ENCODE measurements at places on chromosomes 3 and 15.

DNA sequence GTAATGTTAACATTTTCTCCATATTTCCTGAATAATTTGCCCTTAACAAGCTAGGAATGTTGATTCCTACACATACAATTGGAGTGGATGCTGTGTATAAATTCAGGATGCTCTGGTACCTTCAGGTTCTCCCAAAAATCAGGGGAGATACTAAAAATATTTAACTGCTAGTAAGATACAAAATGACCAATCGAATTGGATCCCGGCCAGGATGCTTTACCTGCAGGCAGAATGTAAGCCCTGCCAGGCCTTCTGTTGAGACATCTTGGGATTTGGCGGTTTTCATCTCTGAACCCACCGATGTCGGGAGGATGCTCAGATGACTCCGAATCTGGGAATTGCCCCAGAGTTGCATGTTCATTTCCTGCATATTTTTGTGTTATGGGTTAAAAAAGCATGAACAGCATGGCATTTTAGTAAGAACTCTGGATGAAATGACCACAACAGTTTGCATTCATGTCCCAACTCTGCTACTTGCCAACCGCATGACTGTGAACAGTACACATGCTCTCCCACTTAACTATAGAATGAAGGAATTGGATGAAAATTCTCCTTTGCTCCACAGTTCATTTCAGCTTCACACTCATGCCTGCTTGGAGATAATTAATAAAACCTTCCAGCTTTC is 241.4 kb upstream of the TBL1XR1 start:
- DNase-seq: no peak

- no peak for DNase-seq
Observed at GRCh38 chr15:60272623-60273022, 125.2 kb downstream of the ANXA2 start.

GRCh38 chr3:27326629-27327545 is 42.3 kb downstream of the NEK10 start:
- DNase-seq: peak; percentile 40

DNA sequence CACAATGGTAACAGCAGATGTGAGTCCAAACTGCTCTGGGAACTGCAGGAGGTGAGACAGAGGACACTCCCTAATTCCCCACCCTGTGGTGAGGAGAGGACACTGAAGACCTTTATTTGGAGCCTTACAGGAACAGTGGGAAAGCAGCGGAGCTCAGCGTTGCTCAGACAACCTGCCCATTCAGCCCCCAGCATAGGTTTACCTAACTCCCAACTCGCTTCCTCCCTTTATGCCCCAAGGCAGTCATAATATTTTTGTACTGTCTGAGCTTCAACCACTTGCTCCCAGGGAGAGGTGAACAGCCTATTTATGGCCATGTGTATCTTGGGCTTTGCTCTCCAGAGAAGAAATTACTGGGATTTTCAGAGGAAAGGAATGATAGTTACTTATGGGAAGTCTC is 34.1 kb downstream of the SHC4 start:
- DNase-seq: no peak

GRCh38 chr3:100709842-100710260 is 557 bp downstream of the TFG start:
- DNase-seq: peak; percentile 36

DNA sequence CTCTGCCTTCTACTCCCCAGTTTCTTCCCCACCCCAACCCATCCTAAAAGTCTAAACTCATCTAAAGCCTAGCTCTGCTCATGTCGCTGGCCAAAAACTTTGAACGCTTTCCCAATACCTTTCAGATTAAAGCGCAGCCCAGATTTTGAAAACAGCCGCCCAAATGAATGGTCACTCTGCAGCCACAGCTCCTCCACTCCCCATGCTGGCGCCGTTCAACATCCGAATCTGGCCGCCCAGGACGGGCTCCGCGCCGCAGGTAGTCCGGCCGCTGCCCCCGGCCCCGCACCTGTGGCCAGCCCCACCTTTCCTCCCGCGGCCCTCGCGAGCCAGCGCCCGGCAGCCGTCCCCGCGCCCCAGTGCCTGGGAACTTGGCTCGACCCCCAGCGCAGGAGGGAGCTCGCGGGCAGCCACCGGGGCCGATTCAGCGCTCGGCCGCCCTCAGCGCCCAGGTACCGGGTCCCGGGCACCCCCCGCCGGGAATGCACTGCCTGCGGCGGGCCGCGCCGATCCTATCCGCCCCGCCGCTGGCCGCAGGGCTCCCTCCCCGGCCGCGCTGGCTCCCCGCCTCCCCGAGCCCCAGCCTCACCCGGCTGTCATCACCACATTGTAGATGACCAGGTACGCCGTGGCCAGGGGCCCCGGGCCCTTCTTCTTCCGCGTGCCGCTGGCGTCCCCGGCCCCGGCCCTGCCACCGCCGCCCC is 417 bp downstream of the HACD2 start:
- DNase-seq: peak; percentile 71

DNA sequence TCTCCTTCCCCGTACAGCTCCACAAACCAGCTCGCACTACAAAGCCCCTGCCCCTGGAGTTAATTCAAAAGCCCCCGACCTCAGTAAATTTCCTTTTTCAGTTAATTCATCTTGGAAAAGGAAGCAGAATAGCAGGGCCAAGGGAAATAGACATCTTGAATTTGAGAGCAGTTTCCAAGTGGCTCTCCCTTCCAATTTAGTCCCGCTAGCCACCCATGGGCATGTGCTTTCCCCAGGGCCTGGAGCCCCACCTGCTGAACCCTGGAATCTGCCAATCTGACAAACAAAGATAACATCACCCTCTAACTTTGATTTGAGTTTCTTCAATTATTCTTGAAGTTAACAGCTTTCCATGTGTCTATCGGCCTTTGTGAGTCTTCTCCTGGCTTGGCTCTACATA is 31.7 kb downstream of the PRR20G start:
- DNase-seq: no peak

DNA sequence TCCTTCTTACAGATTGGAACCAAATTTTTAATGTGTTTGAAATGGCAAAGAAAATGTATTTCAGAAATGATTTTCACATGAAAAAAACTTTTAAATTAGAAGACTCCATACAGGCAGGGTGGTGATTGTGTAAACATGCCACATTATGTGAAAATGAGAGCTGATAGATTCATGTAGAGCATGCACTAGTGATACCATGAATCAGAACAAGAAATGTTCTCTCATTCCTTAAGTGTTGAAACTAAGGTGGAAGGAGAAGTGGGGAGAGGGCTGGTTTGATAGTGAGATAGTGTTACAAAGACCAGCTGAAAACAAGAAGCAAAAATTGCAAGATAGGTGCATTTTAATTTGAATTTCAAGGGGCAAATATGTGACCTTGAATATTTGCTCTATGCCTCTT is 100.3 kb downstream of the CCNL1 start:
- DNase-seq: no peak

DNA sequence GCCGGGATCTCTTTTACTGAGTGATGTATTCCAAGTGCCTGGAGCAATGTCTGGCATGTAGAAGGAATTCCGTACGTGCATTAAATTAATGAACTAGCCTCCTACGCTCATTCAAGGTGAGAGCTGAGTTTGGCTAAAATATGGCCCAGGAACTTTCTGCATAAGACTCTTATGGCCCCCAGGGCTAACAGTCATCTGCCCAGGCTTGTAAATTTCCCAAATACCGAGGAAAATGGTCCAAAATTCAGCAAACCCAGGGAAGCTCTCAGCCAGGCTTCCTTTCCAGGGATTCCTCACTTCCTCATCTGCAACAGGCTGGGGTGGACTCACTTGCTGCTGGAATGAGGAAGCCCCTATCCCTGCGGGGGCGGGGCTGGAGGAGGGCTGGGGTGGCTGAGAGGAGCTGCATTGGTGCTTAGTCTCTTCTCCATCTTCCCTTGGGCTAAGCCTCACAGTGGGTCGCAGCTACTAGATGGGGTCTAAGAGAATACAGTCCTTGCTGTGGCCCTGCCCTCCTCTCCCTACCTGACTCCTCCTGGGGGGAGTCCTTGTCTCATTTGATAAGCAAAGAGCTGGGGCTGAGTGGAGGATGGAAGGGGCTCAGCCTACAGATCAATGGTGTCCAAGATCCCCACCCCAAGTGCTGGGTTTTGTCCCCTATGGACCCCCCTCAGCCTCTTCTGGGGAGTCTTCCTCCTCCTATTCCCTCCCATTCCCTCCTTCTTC is 28.5 kb upstream of the APOD start:
- DNase-seq: no peak

GRCh38 chr15:26394801-26395200 is 378.1 kb downstream of the GABRB3 start:
- peak; percentile 69 for DNase-seq

GRCh38 chr3:66856533-66856932 is 141.6 kb upstream of the KBTBD8 start:
- no peak for DNase-seq

GRCh38 chr3:129370248-129370964 is 58.0 kb downstream of the EFCAB12 start:
- DNase-seq: no peak

DNA sequence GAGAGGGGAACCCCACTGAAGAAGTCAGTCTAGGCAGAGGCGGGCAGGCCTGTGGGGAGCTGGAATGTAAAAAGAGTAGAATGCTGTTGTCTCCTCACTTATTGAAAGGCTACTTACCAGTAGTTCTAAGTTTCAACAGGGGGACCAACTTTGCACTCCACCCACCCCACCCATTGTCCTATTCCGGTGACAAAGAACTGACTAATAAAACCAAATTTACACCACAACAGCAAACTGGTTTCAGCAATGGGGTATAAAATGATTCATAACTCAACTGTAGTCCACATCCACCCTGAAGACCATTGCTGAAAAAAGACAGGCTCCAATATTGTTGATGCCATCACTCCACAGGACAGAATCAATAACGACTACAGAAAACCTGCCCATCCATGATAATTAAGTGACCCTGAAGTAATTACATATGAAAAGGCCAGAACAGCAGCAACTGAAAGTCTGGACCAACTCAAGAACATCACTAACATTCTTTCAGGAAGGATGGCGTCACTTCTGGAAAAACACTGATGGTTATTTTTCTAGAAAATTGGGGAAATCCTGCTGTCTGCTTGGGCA is 80.2 kb downstream of the ABI3BP start:
- DNase-seq: peak; percentile 42

- DNase-seq: no peak
Observed at GRCh38 chr3:128532012-128532983, 39.3 kb upstream of the GATA2 start.

- DNase-seq: no peak
Observed at GRCh38 chr3:180284331-180285110, 247.8 kb upstream of the PEX5L start.

- no peak for DNase-seq
Observed at GRCh38 chr15:53320816-53321215, 438.6 kb downstream of the WDR72 start.

DNA sequence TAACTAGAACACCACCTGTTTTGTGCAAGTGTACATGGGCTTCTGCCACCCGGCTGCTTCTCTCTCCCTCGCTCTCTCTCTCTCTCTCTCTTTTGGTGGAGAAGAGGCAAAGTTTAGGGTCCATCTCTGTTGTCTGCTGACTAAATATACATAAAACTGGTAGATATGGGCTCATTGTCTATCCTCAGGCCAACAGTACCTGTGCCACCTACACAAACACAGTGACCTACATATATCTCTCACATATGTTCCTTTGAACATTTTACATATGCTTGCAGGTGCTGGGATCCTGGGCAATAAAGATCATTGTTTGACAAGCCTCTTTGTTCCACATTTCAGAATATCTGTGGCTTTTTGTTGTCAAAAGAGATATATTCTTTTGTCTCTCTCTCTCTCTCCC is 256.3 kb upstream of the KCNH8 start:
- no peak for DNase-seq

- peak; percentile 83 for DNase-seq
Observed at GRCh38 chr3:126971891-126972351, 11.0 kb upstream of the PLXNA1 start.

DNA sequence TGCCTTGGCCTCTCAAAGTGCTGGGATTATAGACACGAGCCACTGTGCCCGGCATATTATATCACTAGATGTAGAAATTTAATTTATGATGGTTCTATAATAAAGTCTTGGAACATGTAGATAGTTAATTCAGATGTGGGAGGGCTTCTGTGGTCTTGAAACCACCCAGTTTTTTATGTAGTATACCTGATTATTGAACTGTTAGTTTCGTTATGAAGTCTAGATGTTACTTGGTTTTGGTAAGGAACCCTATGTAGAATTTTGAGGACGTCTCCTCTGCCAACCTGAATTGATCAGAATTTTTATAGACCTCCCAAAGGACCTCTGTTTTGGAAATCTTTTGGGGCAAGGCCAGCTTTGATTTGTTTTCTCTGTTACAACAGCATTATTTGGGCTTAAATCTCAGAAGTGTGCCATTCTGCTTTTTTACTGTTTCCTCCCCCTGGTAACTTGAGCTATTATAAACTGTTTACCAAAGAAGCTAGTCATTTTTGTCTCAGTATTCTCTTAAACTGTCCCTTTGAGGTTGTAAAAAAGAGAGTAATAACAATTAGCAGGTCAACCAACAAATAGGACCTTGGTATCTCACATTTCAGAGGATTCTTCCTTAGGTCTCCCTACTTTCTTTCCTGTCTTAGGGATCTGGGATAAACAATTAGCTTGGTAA is 20.8 kb downstream of the AKAP13 start:
- DNase-seq: no peak

DNA sequence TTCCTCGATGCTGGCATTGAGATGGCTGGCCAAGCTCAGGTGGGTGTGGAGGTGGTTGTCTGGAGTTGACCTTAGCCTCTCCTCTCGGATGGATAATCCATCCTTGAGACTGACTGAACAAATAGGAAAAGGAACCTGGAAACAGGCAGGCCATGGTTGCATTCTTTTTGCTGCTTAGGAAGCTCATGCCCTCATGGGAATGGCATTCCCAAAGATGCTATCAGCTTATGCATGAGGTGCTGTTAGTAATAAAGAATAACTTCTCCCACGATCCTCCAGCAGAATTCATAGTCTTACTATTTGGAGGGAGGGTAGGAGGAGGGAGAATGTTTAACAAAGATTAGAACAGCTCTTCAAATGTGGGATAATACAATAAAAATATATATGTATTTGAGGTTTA is 303.0 kb upstream of the TPM1 start:
- no peak for DNase-seq

DNA sequence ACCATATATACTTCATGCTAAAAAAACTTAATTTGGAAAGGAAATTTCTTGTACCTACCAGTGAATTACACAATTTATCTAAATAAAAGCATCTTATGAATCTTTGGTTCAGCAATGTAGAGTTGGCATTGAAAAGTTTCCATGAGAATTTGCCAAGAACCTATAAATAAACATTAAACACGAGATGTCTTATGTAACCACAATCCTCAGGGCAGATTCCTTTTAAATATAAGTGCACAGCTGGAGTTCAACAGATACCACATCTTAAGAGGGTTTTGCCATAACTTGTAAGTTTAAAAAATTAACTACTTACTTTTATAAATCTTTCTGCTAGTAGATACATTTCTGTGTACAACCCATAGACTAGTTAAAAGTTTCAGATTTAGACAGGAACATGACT is 499.3 kb upstream of the ARRDC4 start:
- no peak for DNase-seq

GRCh38 chr3:177195242-177195991 is 1.9 kb downstream of the TBL1XR1 start:
- DNase-seq: no peak

Measured in heart left ventricle (tissue), 16 donors.